ENCODE measurements at places on chromosomes 12 and 14.

DNA sequence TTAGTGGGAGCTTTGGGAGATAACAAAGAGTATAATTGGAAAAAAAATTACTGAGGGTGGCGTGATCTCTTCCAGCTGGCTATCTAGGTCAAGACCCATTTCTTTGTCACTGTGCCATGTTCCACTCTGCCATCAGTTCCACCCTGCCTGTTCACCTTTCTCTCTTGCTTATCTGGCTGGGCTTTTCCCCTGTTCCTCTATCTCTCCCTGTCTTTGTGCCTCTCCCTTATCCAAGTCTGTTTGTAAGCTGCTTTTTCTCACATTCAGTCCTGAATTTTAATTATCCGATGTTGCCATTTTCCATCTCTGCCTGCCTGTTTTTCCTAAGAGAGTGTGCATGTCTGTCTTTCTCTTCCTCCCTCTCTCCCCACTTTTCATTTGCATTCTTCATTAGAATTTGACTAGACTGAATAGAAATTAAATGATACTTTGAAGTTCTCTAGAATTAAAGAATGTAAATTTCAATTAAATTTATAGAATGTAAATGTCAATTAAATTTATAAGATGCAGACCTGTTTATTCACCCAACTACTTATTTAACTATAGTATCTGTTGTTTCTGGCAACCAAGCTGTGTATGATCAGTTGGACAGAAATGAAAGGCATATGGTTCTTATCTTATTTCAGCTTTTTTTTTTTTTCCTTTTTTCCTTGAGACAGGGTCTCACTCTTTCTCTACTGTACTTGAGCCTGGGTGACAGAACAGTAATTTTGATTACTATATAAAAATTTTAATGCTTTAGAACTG, 40.9 kb upstream of the A2ML1 start:
- DNase-seq = no peak

GRCh38 chr12:72829838-72830237, 557.7 kb downstream of the TRHDE start:
- no peak for DNase-seq

GRCh38 chr12:23535441-23535840, 414.0 kb downstream of the SOX5 start:
- DNase-seq = no peak

DNA sequence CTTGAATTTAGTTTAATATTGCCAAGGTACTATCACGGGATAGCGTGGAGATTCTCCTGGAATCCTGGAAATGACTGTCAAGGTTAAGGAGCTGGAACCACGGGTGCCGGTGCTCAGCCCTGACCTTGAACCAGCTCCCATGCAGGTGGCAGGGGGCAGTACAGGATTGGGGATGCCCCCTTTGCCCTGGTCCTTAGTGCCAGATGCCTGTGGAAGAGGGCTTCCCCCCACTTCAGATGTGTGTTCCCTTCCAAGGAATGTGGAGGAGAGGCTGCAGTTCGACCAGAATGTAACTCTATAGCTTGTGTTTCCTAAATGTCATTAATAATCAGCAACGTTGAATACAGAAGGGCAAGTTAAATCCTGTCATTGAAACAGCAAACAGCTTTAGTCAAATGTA, 258.9 kb downstream of the VRK1 start:
- DNase-seq = no peak

- DNase-seq = no peak
These were observed 9.6 kb upstream of the FLVCR2 start for GRCh38 chr14:75568791-75569190.

GRCh38 chr14:25411781-25412757, 362.1 kb upstream of the STXBP6 start:
- no peak for DNase-seq

DNA sequence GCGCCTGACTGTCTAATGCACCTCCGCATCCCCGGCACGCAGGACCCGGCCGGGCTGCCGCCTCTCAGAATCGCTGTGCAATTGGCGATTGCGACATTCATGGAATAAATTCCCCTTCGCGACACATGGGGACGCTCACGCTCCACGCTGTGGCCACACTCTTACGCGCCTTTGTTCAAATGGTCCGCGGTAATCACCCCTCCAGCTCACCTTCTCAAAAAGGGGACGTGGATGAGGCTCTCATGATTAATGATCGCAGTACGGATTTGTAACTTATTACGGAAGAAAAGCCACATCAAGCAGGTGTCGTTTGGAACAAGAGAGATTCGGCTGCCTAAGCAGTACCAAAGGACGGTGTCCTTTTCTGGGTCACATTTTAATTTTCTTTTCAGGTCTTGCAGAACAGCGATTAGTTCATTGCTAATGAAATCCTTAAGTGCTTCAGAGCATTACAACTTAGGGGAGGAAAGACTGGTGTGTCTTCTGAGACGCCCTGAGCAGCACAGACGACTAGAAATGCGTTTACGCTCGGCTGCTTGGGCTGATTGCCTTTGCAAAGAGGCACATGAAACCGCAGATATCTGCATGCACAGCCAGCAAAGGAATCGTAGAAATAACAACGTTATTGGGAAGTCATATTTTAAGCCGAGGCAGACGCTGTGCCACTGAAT, 37.3 kb upstream of the ADGRD1 start:
- no peak for DNase-seq

DNA sequence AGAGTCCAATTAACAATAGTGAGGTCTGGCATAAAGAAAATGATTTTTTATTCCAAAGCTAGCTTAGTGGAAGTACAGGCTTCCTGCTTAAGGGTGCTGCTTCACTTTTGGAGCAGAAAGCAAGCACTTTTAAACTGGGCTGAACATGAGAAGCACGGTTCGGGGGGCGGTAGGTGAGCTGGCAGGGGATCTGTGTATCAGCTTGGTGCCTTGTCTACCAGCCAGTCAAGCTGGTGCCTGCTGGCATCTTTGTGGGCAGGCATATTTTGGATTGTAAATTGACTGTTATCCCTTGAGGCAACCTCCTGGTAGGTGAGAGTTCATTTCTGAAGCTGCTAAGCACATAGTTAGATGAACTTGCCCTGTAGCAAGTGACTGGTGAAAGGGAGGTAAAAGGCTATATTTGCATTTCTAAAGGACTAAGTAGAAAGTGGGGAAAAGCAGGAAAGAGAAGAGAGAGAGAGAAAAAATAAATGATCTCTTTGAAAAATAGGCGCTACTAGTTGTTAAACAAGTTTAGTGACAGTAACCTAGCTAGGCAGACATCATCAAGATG, 121.1 kb upstream of the SYT10 start:
- DNase-seq = no peak

- DNase-seq = no peak
These were observed 288.5 kb downstream of the KSR2 start for GRCh38 chr12:117680312-117680711.

DNA sequence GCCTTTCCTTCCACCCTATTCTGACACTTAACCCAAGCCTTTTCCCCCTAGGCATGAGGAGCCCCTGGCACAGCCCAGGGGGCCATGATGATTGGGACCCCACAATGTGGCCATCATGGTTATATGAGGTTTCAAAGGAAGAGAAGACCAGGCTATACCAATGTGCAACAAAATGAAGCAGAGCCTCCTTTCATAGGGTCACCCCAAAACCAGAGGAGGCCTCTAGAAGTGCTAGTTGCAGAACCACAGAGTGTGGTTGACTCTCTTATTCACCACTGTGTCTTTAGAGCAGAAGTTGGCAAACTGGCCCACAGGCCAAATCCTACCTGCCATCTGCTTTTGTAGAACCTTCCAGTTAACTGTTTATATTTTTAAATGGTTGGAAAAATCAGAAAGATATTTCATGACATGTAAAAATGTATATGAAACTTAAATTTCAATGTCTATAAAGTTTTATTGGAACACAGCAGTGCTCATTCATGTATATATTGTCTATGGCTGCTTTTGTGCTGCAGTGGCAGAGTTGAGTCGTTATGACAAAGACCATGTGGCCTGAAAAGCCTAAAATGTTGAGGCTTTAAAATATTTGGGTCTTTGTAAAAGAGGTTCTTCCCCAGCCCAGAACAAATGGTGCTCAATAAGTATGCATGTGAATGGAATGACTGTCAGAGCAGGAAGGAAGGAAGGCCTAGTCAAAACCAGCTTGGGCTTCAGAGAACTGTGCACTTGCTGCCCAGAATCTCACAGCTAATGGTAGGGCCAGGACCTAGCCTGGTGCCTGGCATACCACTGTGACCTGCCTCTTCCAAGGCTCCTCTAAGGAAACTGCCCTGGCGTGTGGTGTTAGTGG, 49.2 kb downstream of the SUSD6 start:
- DNase-seq = no peak

GRCh38 chr14:85124631-85125290, 405.2 kb upstream of the FLRT2 start:
- DNase-seq = no peak

DNA sequence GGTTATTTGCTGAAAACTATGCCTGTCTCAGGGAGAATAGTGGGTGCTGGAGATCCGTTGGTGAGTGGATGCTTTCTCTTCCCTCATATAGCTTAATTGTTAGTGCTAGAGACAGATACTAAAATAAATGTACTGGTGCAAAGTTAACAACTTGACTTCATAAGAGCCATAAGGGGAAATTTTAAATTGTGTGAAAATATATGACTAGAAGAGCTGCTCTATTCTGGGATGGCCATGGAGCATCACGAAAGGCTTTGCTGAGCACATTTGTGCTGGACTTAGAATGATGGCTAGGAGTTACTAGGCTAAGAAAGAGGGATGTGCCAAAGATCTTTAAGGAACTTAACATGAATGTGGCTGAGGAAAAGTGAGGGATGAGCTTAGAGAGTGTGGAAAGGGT, 668.8 kb downstream of the NRXN3 start:
- no peak for DNase-seq

DNA sequence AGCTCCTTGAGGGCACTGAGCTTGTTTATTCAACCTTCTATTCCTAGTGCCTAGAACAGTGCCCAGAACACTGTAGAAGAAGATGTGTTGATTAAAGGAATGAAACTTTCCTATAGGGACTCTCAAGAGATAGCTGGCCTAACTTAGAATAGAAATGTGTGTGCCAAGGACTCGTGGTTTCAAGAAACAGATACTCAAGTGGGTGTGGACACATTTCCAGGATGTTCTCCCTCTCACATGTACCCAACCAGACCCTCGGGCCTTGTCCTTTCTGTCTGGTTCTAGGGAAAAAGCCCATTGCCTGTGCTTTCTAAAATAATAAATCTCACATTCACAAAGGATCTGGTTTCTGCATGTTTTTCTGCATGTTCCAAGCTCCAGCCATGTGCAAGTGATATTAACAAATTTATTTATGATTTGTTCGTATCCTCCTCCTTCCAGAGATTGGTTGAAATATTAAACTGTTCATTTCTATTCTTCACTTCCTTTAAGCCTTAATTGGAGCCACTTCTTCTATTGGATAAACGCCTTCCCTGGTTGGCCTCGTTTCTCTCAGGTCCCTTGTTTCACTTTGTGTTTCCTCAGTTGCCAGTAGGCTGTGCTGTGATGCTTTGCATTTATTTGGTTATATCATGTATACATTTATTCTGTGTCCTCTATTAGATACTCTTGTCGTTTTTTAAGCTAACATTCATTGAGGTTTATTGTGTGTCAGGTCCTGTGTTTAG, 89.8 kb downstream of the CRADD start:
- DNase-seq = no peak

DNA sequence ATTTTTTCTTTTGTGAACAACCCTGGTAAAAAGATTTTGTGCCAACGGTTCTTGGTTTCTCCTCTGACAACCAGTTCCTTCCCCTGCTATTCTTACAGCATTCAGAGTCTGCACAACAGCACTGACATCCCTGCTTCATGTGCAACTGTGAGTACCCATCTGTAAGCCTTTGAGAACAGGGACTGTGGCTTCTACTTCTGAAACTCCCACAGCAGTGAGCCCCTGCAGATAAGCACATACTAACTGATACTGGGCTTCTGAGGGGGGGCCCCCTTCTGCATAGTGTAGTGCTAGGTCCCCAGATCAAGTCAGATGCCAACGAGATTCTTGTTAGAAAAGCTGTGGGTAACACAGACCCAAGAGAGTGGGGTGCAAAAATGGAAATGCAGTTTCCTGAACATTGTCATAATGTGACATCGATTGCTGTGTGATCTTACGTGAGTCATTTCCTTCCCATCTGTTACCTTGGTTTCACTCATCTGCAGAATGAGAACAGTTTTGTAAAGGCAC, 11.1 kb upstream of the NINJ2 start:
- peak; percentile 44 for DNase-seq

- no peak for DNase-seq
These were observed 8.9 kb downstream of the FANCM start for GRCh38 chr14:45144658-45145057.

- DNase-seq = no peak
These were observed 166.9 kb downstream of the FOXN3 start for GRCh38 chr14:89249972-89250654.

DNA sequence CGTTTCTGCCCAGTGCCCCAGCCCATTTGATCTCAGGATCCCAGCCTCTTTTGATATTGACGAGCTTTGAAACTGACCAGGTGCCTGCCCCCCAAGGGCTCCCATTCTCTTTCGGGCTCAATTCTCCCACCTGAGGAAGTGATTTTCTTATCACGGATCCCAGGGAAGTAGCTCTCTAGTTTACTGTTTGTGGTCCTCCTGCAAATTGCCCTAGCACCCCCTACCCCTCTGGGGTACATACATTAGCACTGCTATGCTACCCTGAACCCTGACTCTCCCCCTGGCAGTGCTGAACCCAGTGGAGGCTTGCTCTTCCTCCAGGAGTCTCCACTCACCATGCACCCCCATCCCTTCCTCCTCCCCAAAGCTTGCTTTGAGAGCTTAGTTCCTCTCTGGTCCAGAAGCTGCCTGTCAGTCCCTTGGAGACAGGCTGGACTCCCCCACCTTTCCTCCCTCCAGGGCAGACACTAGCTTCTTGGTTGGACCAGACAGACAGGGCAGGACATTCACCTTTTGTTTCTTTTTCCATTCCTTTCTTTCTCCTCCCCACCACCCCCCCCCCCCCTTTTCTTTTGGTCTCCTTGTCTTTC, 4.4 kb upstream of the TBX3 start:
- no peak for DNase-seq

DNA sequence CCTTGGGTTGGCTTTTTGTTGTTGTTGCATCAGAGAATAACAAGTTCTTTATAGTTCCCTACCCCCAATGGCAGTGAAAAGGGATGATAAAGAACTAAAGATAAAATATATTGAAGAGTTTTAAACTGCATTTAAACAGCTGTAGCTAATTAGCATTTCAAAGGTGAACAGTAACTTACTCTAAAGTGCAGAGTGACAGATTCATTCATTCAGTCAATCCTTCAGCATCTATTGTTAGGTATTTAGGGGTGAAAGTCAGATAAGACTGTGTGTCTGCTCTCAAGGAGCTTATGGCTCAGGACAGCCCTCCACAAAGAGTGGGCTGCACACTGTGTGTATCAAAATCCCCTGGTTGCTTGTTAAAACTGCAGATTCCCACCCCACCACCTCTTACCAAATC, 146.1 kb downstream of the SSPN start:
- no peak for DNase-seq

GRCh38 chr12:115437061-115437567, 753.1 kb upstream of the TBX3 start:
- DNase-seq = no peak

DNA sequence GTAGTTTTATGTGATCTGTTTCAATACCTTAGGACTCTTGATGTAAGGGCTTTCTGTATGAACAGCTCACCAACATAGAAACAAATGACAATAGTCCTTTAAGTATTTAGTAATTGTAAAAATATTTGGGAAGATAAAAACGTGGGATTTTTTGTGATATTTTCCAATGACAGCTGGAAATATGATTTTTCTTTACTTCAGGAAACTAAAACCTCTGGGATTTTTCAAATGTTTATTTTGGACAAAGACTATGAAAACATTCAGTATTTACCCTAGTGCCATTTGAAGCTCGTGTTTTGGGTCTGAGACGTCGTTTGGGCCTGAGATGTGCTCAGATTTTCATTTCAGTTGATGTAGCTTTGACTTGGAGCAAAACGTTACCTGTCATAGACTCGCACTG, 240.0 kb downstream of the BMP4 start:
- no peak for DNase-seq
